ENCODE measurements at places on chromosomes 11 and 22.

GRCh38 chr22:47995264-47995627, 1232.8 kb downstream of the TBC1D22A start:
- DNase-seq, result no peak

GRCh38 chr11:122205036-122205435, 89.0 kb upstream of the BLID start:
- no peak for DNase-seq

GRCh38 chr22:48629631-48630432, 1197.8 kb downstream of the BRD1 start:
- DNase-seq, result no peak

GRCh38 chr11:128273736-128274135, 313.6 kb downstream of the ETS1 start:
- no peak for DNase-seq

DNA sequence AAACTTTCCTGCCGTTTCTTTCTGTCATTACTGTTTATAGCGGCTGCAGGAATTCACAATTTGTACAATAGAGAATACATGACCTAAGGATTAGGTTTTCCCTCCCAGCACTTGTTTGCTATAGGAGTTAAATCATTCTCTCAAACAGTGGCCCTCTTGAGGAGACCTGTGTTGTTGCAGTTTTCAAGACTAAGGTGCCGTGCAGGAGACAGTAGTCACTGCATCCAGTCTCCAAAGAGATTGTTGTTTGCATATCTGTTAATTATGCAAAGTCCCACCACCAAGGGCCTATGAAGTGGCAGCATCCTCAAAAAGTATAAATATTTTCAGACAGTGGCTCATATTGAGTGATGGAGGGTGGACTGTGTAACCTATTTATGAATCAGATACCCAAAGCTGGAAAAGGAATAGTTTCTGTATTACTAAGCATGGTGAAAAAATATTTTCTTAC, 2.3 kb downstream of the PRSS23 start:
- DNase-seq, result no peak

DNA sequence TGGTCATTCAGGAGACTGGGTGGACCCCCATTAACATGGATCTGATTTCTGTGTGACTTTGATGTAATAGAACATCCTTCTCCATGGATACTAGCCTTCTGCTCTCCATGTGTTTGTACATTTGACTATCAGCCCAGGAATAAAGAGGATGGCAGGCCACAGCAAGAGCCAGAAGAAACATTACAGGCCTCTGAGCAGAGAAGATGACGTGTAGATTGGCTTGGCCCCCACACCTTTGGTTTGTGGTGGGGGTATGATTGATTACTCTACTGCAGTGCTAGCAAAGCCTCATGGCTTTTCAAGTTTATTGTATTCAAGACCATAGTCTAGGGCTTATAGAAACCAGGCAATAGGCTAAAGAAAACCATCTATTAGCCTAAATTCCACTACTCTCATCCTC, 77.0 kb downstream of the GRAMD1B start:
- no peak for DNase-seq

DNA sequence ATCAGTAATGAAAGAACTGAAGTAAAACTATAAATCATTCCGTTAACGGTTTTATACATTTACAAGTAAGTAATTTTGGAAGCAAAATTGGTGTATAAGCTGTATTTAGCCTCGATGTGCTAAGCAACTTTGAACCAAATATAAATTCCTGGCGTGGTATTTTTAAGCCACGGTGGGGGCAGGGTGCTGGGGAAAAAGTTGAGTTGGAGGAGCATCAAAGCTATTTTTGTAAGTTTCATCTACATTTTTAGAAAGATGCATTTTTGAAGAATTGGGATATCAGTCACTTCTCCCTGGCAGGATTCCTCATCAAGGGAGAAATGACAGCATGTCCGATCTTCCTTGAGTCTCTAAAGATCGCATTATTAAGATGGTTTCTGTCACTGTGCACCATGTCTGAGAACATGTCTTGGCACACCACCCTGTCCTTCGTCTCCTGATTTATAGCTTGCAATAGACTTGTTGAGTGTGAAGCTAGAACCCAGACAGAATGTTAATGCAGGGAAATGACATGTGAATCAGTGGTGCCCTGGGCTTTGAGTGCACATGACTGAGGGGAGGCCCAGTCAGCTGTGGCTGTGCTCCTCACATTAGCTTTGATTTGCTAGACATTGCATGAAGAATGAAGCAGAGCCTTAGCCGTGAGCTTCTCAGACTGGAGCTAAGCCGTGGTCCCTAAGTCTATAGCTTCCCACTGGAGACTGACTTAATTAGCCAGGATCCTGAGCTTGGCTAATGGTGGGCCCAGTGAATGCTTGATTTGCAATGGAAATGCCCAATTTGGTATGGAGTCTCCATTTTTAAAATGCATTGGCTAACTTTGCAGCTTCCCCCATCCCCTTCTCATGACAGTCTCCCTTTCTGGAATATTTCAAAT, 127.0 kb downstream of the COMMD9 start:
- DNase-seq, result no peak

All from activated CD4-positive, CD25-positive, alpha-beta regulatory T cell (primary cell).